Activated T-cell treated with anti-CD3 and anti-CD28 coated beads, Interleukin-2, amount 50 U/mL, for 1 hour (primary cell): ENCODE measurements at places on chromosomes 2 and 18.
A peak's percentile ranks its signal among the peaks of the same experiment; 100 is the strongest.

GRCh38 chr2:145631561-145631960 lies 1111.6 kb upstream of the ZEB2 start:
- DNase-seq, result no peak

- no peak for DNase-seq
These were observed 9.4 kb downstream of the MLPH start for GRCh38 chr2:237496428-237496827.

- DNase-seq, result no peak
These were observed 17.4 kb upstream of the RMDN2 start for GRCh38 chr2:37907501-37908225.

DNA sequence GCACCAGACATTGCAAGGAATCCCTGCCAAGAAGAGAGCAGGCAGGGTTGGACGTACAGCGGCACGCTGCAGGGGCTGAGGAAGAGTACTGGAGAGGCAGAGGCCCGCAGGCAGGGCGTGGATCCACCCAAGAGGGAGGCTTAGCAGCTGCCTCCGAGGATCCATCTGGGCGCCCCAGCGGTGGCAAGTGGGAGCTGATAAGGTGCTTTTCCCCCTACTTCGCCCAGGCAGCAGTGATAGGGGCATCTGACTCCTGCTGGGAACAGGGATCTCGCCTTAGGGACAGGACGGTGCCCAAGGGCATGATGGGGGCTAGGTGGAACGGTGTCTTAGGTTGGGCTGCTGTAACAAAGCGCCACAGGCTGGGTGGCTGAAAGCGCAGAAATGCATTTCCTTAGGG lies 67.4 kb upstream of the HS6ST1 start:
- DNase-seq, result no peak

GRCh38 chr2:65386344-65386743 lies 46.1 kb downstream of the SPRED2 start:
- no peak for DNase-seq

DNA sequence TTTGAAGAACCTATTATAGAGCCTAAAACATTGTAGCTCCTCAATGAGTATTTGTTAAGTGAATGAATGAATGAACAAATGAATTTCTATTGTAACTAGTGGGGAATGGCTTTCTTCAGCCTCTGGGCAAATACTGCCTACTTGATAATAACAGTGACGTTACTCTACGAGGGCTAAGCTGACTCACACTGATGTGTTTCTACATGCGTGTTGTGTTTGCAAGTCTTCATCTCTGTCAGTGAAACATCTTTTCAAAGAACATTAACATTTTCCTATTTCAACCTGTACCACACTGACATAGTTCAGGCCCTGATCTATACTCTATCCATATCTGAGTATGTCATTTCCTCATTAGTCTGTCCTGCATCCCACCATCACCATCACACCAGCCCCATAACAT lies 319.9 kb upstream of the ACVR2A start:
- DNase-seq, result no peak

GRCh38 chr2:37549598-37549997 lies 121.8 kb downstream of the CDC42EP3 start:
- no peak for DNase-seq

DNA sequence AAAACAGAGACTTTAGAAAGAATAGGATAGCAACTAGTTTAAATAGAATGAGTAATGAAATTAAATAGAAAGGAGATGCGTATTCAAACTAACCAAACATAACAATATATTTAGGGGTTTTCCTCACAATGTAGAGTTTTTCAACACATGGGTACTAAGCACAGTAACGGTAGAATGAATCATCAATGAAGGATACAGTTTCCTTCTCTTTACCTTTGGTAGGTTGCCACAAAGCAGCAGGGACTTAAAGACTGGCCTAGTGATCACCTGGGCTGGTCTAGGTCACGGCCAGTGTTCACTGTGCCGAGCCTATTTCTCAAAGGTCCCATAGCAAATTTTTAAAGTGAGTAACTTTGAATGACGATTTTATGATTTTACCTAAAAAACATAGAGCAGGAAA lies 311.7 kb downstream of the XIRP2 start:
- DNase-seq, result no peak

GRCh38 chr2:18218160-18218933 lies 339.9 kb downstream of the KCNS3 start:
- no peak for DNase-seq

DNA sequence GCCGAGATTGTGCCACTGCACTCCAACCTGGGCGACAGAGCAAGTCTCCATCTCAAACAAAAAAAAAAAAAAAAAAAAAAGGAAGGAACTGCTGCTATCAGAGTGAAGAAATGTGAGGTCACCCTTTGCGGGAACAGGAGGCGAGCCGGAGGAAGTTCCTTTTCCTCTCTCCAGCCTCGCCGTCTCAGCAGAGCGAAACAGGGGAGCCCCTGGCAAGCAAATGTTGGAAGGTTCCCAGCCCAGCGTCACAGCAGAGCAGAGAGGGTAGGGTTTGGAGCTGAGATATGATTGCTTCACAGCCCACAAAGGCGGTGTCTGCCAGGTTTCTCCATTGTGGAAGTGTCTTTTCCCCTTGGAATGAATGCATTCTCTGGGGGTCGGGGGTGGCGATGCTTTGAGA lies 28.5 kb downstream of the SLC20A1 start:
- no peak for DNase-seq

GRCh38 chr2:123916051-123916450 lies 109.0 kb upstream of the CNTNAP5 start:
- no peak for DNase-seq

DNA sequence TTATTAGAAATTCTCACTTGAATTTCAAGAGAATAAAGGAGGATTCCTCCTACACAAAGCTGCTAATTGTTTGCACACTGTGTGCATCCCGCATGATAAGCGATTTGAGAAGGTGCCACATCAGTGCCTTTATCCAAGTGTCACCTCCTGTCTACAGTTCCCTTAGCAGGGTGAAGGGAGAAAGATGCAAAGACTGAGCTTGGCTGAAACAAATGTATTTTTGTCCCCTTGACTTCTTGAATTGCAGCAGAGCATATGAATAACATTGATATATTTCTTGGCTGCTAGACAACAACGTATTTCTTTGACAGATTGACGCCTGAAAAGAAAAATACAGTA lies 255.1 kb downstream of the NEDD4L start:
- no peak for DNase-seq

DNA sequence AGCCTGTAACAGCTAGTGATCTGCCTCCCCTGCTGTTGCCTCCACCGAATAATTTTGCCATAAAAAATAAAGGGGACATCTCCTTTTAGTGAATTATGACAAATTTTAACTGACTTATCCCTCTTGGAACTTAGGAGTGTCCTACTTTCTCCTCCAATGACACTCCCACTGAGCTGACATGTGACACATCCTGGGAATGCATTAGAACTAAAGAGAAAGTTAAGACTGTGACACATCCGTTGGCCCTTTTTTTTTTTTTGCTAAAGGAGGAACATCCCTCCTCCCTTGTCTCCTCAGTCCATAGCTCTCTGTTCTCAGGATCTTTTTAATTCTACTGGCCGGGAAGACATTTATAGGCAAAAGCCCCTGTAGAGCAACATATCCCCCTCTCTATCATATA lies 268.2 kb downstream of the NRXN1 start:
- DNase-seq, result no peak

GRCh38 chr2:197891897-197892442 lies 87.6 kb downstream of the PLCL1 start:
- no peak for DNase-seq

DNA sequence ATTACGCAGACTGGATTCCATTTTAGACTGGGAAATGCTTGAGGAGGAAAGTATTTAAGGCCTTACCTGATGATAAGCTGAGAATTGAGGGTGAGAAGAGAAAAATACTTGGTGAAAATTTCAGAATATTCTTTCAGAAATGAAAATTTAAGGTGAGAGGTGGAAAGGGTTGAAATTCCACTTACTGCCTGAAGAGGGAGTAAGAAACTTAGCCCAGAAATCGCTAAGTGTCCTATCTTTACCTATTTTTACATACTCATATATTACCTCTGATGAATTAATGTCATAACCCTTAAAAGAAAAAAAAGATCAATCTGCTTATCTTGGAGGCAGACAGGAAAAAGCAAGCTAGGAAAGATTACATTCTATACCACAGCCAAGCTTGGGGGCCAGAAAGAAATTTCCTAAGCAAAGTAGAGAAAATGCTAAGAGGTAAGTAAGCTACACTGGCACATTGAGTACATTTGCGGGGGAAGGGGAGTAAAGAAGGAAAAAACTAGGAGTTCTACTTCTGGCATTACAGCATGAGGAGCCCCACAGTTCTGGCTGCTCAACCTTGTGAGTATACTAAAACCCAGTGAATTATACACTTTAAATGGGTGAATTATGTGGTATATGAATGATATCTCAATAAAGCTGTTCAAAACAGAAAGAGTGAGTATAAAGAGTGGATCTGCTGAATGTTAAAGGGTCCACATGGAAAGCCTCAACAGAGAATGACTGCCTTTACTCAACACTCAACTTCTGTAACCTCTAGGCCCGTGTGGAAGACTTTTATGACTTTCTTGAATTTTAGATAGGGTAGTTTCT lies 33.8 kb downstream of the SMC6 start:
- no peak for DNase-seq

- DNase-seq, result no peak
These were observed 220.1 kb upstream of the CTAGE1 start for GRCh38 chr18:22637787-22638186.

GRCh38 chr18:55314031-55314430 lies 274.0 kb downstream of the TCF4 start:
- DNase-seq, result no peak

- no peak for DNase-seq
These were observed 451.2 kb downstream of the CNTNAP5 start for GRCh38 chr2:124476291-124476690.

- no peak for DNase-seq
These were observed 141.7 kb downstream of the CMPK2 start for GRCh38 chr2:6723865-6724604.

- DNase-seq, result no peak
These were observed 343.6 kb upstream of the SYT4 start for GRCh38 chr18:43620936-43621335.

DNA sequence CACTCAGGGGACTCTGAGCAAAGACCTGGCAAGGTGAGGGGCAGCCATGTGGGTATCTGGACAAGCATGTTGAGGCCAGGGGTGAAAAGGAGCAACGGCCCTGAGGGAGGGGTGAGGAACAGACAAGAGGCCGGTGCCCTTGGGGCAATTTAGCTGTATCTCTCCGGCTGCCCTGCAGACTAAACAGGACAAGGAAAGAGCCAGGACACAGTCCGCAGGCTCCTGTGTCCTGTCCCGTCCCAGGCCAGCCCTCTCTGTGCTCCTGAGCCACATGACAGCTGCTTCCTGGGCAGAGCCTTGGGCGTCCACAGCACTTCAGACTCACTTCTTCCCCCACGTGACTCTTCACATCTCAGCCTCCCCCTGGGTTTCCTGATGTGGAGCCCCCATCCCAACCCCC lies 206.1 kb downstream of the KLHL29 start:
- no peak for DNase-seq

- DNase-seq, result no peak
These were observed 33.0 kb downstream of the SLC14A1 start for GRCh38 chr18:45757005-45757404.

- DNase-seq, result no peak
These were observed 232.1 kb downstream of the TMX3 start for GRCh38 chr18:68482815-68483214.

- no peak for DNase-seq
These were observed 8.9 kb downstream of the HNRNPA3 start for GRCh38 chr2:177221534-177221933.

DNA sequence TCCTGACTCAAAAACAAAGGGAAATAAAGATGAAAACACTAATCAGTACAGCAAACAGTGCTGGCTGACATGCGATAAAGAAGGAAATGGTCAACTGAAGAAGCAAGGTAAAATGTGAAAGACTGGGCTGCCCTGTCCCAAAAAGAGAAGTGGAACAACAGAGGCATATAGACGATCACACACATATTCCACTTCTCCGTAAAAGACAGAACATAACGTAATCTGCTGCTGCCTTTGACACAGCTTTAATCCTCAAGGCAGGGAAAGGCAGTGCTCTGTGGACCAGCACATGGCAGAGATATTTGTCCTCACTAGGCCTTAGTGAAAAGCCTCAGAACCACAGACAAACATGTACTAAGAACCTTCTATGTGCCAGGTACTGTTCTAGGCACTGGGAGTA lies 24.3 kb upstream of the REL start:
- DNase-seq, result no peak

DNA sequence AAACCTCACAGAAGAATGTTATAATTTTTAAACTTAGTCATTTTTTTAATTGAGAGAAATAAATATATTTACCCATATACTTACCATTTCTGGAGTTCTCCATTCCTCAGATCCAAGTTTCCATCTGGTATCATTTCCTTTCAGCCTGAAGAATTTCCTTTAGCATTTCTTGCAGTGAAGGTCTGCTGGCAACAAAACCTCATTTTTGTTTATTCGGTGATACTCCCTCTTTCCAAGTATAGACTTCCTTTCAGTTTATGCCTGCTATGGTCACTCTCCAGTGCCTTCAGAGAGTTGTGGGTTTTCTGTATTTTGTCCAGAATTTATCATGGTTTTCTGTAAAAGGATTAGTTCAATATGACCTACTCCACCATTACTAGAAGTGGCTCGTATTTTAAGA lies 17.0 kb downstream of the WDPCP start:
- DNase-seq, result no peak

DNA sequence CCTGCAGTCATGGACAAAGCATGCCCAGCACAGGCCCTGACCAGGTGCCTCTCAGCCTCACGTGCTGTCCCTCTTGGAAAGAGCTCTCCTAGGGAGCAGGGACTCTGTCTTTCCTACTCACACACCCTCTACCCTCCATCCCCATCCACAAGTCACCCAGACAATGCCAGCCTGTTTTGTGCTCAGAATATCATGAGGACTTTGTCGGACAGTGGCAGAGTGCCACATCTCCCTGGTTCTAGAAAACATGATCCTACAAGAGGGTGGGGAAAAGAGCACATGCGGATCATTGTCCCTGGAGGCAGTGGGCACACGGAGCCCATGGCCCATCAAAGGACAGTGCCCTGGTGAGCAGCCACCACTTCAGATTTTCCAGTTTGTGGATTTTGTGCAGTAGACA lies 3.7 kb upstream of the MAL start:
- DNase-seq, result no peak

DNA sequence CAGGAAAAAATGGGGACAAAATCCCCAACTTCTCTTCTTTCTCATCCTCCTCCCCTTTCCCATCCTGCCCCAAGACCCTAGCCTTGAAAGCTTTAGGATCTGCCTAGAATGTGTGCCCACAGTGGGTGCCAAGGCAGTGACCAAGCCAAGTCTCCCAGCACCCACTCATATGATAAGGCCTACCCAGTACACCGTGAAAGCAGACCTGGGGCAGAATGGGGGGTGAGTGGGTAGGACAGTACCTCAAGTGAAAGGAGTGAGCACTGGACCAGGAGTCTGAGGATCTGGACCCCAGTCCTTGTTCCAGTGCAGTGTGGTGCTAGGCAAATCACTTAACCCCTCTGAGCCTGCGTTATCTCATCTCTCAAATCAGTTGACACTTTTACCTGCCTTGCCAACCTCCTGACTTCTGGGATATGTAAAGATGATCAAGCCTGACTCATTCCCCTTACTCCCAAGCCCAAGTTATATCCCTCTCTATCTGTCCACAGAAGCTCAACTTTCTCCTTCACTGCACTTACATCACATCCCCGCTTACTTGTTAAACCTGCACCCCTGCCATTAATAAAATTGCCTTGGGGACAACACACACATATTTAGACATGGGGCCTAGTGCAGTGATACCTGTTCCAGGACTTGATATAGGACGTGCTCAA lies 109.7 kb downstream of the ATL2 start:
- no peak for DNase-seq

GRCh38 chr2:190408538-190409271 lies 550 bp downstream of the MFSD6 start:
- DNase-seq, result peak; percentile 83
